ENCODE measurements at places on chromosomes 6 and 20. TPM values are rescaled to one million over a fixed set of nuclear protein-coding genes. Genes with fewer than 3 reads are reported as not detected.

TMC2 gene
- total RNA-seq, result not detected

UNC93A gene
- total RNA-seq, result not detected

SLC2A10 gene
- total RNA-seq, result 0.17 TPM

VSX1 gene
- total RNA-seq, result not detected

CTSZ gene
- total RNA-seq, result 46.1 TPM

FLOT1 gene
- total RNA-seq, result 85.4 TPM

FAM217A gene
- not detected for total RNA-seq

ADGRF4 gene
- not detected for total RNA-seq

C6orf132 gene
- not detected for total RNA-seq

DNA sequence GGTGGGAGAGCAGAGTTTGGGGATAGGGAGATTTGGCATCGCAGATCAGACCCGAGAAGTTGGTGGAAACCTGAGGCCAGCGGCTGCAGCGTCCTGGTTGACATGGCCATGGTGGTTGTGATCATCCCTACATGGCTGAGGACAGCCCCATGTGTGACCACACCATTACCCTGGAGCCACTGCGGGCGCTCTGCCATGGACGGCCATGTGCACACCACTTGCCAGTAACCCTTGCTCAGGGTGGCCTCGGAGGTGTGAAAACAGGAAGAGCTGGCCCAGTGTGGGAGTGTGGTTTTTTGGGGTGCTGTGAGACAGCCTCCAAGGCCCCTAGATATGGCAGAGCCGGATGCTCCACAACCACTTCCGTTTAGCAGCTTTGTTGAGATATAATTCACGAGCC is 64.4 kb downstream of the TMEM242 start:
- H3K4me1 ChIP-seq, result peaks cover 21% of the 10 kb centered on the region
- H3K27me3 ChIP-seq, result no peaks in the 10 kb centered on the region
- no peak overlapping the region for H3K4me3 ChIP-seq
- H3K36me3 ChIP-seq, result no peaks in the 10 kb centered on the region
- H3K27ac ChIP-seq, result no peak overlapping the region
- no peak for DNase-seq

DNA sequence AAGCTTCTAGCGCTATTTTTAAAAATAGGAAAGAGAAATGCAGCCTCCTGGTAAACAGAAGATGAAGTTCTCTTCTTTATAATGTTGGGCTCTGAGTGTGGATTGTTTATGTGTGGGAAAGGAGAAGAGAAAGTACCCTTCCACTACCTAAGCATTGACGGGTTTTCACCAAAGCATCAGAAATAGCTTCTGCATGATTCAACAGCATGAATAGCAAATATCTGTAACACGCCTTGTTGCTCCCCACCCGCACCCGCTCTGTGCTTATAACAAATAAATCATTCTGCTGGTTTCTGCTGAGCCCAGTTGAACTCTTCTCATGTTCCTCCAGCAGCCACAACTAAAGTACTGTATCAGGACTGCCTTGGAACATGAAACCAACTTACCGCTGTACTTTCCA is 20.7 kb downstream of the TXLNB start:
- no peaks in the 10 kb centered on the region for H3K36me3 ChIP-seq
- no peak overlapping the region for H3K27ac ChIP-seq
- no peak for DNase-seq
- H3K4me3 ChIP-seq, result no peak overlapping the region
- H3K27me3 ChIP-seq, result no peaks in the 10 kb centered on the region

- no peaks in the 10 kb centered on the region for H3K27me3 ChIP-seq
- H3K4me1 ChIP-seq, result peaks cover 36% of the 10 kb centered on the region
- no peaks in the 10 kb centered on the region for H3K36me3 ChIP-seq
- H3K27ac ChIP-seq, result peak overlapping the region; percentile 42
- H3K4me3 ChIP-seq, result no peak overlapping the region
Measured at GRCh38 chr20:1631309-1632151, 11.7 kb upstream of the SIRPB1 start.

DNA sequence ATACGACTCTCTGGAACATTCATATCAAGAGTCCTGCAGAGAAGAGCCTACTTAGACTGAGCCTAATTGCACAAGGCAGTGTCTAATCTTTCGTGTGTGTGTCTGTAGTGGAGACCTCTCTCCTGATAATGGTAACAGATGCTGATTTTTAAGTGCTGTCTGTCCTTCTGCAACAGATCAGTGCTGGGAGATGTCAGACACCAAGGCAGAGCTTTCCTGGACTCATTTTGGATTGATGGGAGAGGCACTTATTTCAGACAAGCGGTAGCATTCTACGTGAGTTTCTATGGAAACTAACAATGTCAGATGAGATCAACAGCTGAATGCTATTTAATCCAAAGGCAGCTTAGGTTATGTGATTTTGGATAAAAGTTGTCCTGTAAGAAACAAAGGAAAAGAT is 167.6 kb downstream of the PLCB4 start:
- H3K4me1 ChIP-seq, result no peaks in the 10 kb centered on the region
- H3K27ac ChIP-seq, result no peak overlapping the region
- no peaks in the 10 kb centered on the region for H3K36me3 ChIP-seq

DNA sequence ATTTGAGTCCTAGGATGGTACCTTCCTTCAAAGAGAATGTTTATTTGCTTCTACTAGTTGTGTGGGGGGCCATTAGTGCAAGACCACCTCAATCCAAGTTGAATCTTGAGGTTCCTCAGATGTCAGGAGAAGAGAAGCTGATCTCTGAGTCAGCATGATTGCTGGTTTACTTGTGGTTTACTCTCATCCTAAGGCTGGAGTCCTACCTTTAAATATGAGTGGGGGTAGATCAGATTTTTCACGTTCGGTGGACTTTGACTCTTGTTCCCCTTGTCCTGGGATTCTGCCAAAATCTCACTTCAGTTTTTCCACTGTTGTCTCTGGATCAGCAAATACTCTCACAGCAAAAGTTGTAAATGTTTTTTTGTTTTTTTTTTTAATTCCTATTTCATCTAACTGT is 84.6 kb upstream of the F13A1 start:
- no peak overlapping the region for H3K4me3 ChIP-seq
- H3K36me3 ChIP-seq, result no peaks in the 10 kb centered on the region
- no peak for DNase-seq
- H3K27me3 ChIP-seq, result no peaks in the 10 kb centered on the region
- no peaks in the 10 kb centered on the region for H3K4me1 ChIP-seq

DNA sequence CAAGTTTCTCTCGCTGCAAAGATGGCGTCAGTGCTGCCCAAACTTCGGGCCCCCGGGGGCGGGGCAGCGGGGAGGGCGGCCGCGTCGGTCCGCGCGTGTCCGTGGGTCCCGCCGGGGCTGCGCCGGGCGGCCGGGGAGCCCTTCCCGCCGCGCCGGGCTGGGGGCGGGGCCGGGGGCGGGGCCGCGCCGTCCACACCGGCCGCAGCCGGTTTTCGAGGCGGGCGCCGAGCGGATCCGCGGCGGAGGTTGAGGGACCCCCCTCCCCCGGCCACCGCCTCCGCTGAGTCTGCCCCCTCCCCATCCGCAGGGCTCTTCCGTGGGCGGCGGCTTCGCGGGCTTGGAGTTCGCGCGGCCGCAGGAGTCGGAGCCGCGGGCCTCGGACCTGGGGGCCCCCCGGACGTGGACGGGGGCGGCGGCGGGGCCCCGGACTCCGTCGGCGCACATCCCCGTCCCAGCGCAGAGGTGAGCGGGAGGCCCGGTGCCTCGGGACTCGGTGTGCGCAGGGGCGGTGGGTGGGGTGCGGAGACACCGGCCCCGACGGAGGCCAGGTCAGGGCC is 572 bp downstream of the SLC2A4RG start:
- no peaks in the 10 kb centered on the region for H3K36me3 ChIP-seq
- peak; percentile 69 for DNase-seq
- no peaks in the 10 kb centered on the region for H3K27me3 ChIP-seq
- H3K27ac ChIP-seq, result peak overlapping the region; percentile 71

GRCh38 chr6:49457771-49458170 is 5.3 kb downstream of the MMUT start:
- no peak overlapping the region for H3K4me3 ChIP-seq
- DNase-seq, result no peak
- H3K4me1 ChIP-seq, result peaks cover 15% of the 10 kb centered on the region
- H3K36me3 ChIP-seq, result peaks cover 9% of the 10 kb centered on the region
- H3K27me3 ChIP-seq, result no peaks in the 10 kb centered on the region
- H3K27ac ChIP-seq, result no peak overlapping the region

DNA sequence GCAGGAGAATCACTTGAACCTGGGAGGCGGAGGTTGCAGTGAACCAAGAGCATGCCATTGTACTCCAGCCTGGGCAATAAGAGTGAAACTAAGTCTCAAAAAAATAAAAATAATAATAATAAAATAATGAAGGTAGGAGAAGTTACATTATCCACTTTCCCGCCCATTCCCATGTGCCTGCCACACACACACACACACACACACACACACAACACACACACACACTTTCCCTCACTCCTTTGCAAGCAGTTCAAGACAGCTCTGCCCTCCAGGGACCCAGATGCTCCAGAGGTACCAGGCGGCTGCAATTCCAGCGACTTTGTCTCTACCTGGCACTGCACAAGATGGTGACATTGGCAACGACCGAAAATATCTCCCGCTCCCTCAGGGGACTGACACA is 224.8 kb upstream of the JARID2 start:
- H3K4me1 ChIP-seq, result no peaks in the 10 kb centered on the region
- no peaks in the 10 kb centered on the region for H3K36me3 ChIP-seq
- no peak for DNase-seq
- no peak overlapping the region for H3K27ac ChIP-seq

DNA sequence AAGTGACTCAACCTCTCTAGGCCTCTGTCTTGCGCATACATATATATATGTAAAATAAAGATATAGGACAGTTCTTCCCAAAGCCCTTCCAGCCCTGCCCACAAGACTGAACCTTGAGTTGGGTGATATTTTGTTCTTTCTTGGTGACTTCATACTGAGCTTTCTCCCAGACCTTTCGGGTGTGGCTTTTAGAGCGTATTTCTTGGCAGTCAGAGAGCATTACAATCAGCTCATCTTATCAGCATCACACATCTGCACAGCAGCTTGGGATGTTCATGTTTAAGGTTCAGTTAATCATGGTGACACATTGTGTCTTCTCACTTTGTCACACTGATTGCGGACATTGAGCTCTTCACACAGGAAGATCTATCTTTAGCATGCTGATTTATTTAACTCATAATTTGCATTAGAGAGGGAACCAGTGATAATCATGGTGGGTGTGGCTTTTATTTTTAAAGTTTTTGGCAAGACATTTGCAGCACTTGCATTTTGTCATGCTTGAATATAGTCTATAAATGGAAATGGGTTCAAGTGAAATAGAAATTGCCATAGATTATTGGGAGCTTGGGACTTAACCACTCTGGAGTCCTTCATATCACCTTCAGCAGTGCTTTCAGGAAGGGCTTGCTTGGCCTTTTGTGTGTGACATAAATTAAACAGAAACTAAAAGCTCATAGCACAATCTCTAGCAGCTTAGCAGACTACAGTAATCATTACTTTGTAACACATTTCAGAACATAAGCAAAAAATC is 8.3 kb downstream of the KIF3B start:
- H3K36me3 ChIP-seq, result no peaks in the 10 kb centered on the region
- no peak overlapping the region for H3K4me3 ChIP-seq
- peaks cover 10% of the 10 kb centered on the region for H3K4me1 ChIP-seq
- H3K27ac ChIP-seq, result peak overlapping the region; percentile 49
- no peak for DNase-seq

GRCh38 chr20:18443886-18444285 is 22.9 kb downstream of the DZANK1 start:
- no peak for DNase-seq
- no peak overlapping the region for H3K27ac ChIP-seq
- H3K36me3 ChIP-seq, result no peaks in the 10 kb centered on the region
- no peaks in the 10 kb centered on the region for H3K4me1 ChIP-seq
- no peaks in the 10 kb centered on the region for H3K27me3 ChIP-seq

DNA sequence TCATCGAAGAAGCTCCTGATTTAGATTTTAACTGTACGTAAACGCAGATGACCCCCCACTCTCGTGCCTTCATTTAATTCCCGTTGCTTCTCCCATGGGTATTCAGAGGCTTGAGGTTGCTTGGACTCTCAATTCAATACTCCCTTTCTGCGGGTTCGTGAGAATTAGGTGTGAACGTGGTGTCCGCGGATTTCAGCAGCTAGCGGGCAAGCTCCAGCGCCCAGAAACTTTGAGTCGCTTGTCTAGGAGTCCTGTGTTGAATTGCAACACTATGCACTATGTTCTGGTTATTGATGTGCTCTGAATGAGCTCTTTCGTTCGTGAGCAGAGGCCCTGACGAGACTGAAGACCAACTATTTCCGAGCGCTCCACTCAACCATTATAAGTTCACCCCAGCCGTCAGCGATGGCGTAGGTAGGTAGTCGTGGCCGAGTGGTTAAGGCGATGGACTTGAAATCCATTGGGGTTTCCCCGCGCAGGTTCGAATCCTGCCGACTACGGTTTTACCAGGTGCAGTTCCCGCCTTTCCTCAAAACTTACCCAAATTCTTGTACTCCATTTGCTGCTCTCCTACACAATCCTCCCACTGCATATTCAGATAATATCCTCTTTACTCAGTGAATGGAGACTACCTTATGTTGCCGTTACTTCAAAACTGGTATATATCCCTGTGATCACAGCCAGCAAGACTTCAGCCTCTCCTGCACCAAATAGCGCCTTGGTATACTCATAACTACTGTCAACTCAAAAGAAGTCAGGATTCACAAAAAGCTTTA is 72.6 kb upstream of the ZNF184 start:
- no peaks in the 10 kb centered on the region for H3K36me3 ChIP-seq
- no peak overlapping the region for H3K27ac ChIP-seq
- DNase-seq, result no peak
- peaks cover 27% of the 10 kb centered on the region for H3K27me3 ChIP-seq
- no peak overlapping the region for H3K4me3 ChIP-seq

- H3K36me3 ChIP-seq, result no peaks in the 10 kb centered on the region
- no peak overlapping the region for H3K4me3 ChIP-seq
- no peak overlapping the region for H3K27ac ChIP-seq
- H3K27me3 ChIP-seq, result no peaks in the 10 kb centered on the region
Measured at GRCh38 chr6:16049168-16049567, 79.7 kb upstream of the MYLIP start.

- peaks cover 69% of the 10 kb centered on the region for H3K4me1 ChIP-seq
- peak overlapping the region; percentile 68 for H3K27ac ChIP-seq
- H3K36me3 ChIP-seq, result no peaks in the 10 kb centered on the region
- peak; percentile 61 for DNase-seq
Measured at GRCh38 chr20:51400051-51400926, 142.2 kb downstream of the NFATC2 start.

- no peak overlapping the region for H3K4me3 ChIP-seq
- H3K27me3 ChIP-seq, result no peaks in the 10 kb centered on the region
- H3K36me3 ChIP-seq, result no peaks in the 10 kb centered on the region
- DNase-seq, result no peak
- no peak overlapping the region for H3K27ac ChIP-seq
Measured at GRCh38 chr6:3426927-3427686, 29.7 kb downstream of the SLC22A23 start.

GRCh38 chr20:5353624-5354496 is 37.1 kb upstream of the PROKR2 start:
- H3K4me1 ChIP-seq, result no peaks in the 10 kb centered on the region
- H3K4me3 ChIP-seq, result no peak overlapping the region
- H3K27ac ChIP-seq, result no peak overlapping the region
- no peaks in the 10 kb centered on the region for H3K36me3 ChIP-seq
- no peak for DNase-seq

DNA sequence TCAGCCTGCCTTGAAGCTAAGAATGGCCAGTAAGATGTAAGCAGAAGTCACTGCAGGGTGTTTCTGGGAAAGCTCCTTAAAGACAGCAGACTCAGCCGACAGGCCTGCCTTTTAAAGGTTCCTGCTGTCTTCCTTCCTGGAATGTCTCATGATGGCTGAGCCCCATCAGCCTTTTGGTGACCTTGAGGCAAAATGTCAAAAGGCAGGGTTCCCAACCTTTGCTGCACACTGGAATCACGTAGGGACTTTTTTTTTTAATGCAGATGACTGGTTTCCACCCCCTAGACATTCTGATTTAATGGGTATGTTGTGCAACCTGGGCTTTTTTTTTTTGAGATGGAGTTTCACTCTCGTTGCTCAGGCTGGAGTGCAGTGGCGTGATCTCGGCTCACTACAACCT is 11.6 kb downstream of the MDGA1 start:
- no peaks in the 10 kb centered on the region for H3K4me1 ChIP-seq
- no peak overlapping the region for H3K27ac ChIP-seq
- no peaks in the 10 kb centered on the region for H3K36me3 ChIP-seq
- no peaks in the 10 kb centered on the region for H3K27me3 ChIP-seq
- no peak overlapping the region for H3K4me3 ChIP-seq

Measured in naive thymus-derived CD4-positive, alpha-beta T cell (primary cell).